Globus pallidus (tissue), 1 donor: ENCODE measurements at places on chromosomes 3 and 15.

GRCh38 chr3:40580494-40581091 is 55.8 kb downstream of the ZNF621 start:
- DNase-seq = peak; percentile 43

GRCh38 chr15:34904527-34904926 is 65.0 kb downstream of the AQR start:
- no peak for DNase-seq

- DNase-seq = peak; percentile 50
These were observed 215.6 kb upstream of the UMPS start for GRCh38 chr3:124514683-124515082.

DNA sequence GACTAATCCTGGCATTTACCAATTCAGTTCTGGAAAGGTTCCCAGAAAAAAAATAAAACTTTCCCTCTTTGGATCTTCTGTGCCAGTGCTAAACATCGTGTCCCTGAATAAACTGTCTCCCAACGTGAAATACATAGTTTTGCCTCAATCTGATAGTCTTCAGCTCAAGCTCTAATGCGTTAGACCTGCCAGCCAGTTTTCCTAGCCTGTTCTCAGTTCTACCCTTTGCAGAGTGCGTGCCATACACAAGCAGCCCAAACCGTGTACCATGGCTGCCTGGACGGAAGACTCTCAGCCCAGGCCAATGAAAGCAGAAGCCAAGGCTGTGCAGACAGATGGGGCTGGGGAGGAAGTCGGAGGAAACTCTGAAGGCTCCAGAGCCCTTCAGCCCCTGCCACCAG is 11.4 kb upstream of the OCA2 start:
- no peak for DNase-seq

GRCh38 chr15:62165793-62166375 is 799 bp upstream of the C2CD4B start:
- no peak for DNase-seq

DNA sequence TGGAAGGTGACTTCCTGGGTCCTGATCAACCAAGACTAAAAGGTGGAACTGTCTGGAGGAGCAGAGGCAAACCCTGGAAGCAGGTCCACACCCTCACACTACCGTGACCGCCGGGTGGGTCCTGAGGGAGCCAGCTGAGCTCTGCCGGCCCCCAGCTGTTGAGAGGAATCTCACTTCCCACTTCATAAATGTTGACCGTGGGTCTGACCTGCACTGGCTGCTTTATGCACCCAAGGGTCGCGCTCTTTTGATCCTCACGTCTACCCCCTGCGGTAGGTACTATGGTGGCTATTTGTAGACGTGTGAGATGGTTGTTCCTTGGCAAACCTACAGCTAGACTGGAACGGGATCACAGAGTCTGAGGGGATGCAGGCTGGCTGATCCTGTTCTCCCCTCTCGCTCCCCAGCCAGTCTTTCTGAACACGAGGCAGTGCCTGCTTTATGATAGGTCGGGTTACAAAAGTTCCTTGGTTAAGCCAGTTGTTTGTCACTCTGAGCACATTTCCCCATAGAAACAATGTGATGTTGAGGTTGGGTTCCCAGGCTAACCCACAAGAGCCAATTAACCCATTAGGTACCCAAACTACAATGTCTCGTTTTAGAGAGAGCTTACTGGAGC is 113.0 kb upstream of the ETV5 start:
- DNase-seq = no peak

DNA sequence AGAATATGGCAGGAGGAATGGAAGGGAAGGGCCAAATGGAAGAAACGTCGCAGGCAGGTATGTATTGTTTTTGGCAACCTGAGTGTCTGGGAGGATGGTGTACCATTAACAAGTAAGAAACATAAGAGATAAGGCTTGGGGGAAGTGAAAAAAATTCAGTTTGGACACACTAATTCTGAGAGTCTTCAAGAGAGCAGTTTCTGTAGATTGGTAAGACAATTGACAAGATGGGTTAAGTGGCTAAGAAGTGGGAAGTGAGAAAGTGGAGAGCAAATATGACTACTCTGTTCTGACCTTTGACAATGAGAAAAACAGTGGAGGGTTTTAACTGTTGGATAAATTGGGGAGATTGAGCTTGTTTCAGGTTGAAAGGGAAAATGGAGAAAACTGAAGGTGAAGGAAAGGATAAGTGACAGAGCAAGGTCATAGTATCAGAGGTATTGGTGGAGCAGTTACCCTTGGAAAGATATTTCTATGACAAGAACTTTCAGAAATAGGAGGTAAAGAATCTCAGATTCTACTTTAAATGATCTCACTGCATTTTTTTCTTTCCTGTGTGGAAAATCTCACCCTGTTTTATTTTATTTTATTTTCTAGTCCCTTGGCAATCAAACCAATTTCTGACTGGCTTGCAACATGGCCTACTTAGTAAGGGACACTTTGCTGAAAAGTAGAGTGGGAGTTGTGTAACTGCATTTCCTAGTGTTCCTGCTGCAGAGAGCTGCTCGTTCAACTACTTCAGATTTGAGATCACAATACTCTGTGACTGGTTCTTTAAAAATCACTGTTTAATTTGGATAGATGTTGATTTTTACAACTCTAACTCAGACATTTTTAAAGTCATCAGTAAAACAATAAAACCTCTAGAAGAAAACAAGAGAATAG is 23.1 kb upstream of the GABPB1 start:
- DNase-seq = no peak

- no peak for DNase-seq
These were observed 487.4 kb downstream of the FGF12 start for GRCh38 chr3:192239956-192240355.

- no peak for DNase-seq
These were observed 74.4 kb upstream of the CHRNB4 start for GRCh38 chr15:78715434-78715833.

GRCh38 chr15:91921843-91922198 is 68.3 kb downstream of the SLCO3A1 start:
- no peak for DNase-seq

DNA sequence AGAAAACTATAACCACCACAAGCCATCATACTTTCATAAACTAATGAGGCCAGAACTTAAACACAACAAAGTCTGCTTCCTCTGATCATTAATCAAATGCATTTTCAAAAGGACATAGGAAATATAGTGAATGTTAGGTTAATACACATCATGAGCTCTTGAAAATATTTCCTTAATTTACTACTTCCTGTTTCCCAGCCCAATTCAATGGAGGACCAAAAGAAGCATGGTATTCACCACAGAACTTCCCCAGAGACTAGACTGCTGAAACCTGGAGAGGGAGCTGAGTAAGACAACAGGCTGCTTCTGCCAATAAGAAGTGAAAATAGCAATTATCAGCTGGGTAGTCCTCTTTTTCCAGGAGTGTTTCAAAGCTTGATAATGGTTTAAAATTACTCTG is 250.3 kb downstream of the ULK4 start:
- no peak for DNase-seq

GRCh38 chr15:75043509-75044257 is 20.3 kb downstream of the PPCDC start:
- peak; percentile 97 for DNase-seq
